PC-9 (cell line): ENCODE measurements at places on chromosomes 1 and 21. TPM values are rescaled to one million over a fixed set of nuclear protein-coding genes. Genes with fewer than 3 reads are reported as not detected.

DNA sequence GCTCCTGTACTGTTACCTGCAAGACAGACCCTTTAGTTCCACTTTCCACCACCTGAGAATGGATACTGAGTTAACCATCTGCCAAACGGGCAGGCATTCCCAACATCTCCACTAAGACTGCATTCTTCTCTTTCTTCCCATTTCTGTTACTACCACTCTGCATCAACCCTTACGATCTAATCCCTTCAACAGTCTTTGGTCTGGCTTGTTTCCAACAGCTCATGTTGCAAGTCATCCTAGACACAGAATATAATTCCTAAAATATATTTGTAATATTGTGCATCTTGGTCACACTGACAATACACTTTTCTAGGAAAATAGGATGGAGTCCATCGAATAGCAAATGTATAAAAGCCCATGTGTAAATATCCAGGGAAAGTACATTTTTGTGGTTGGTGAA, 166.7 kb downstream of the SIPA1L2 start:
- H3K36me3 ChIP-seq, result no peaks in the 10 kb centered on the region
- H3K27ac ChIP-seq, result no peak overlapping the region
- H3K4me1 ChIP-seq, result no peaks in the 10 kb centered on the region
- no peaks in the 10 kb centered on the region for H3K27me3 ChIP-seq
- DNase-seq, result no peak

DNA sequence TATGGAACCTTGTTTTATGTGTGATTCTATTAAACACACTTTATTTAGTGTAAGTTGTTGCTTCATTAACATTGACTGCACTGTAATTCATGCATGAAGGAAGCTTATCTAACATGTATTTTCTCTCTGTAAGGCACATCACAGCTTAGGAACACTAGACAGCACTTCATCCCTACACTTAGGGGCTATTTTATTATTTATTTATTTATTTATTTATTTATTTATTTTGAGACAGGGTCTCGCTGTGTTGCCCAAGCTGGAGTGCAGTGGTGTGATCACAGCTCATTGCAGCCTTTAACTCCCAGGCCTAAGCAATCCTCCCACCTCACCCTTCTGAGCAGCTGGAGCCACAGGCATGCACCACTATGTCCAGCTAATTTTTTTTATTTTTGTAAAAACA, 30.7 kb upstream of the GRHL3 start:
- H3K27me3 ChIP-seq, result no peaks in the 10 kb centered on the region
- peaks cover 45% of the 10 kb centered on the region for H3K4me1 ChIP-seq
- H3K4me3 ChIP-seq, result no peak overlapping the region
- H3K36me3 ChIP-seq, result no peaks in the 10 kb centered on the region
- no peak for DNase-seq

GRCh38 chr1:211932933-211933254, 102.3 kb upstream of the LPGAT1 start:
- no peaks in the 10 kb centered on the region for H3K27me3 ChIP-seq
- peaks cover 27% of the 10 kb centered on the region for H3K4me1 ChIP-seq
- H3K27ac ChIP-seq, result no peak overlapping the region
- no peaks in the 10 kb centered on the region for H3K36me3 ChIP-seq
- no peak for DNase-seq

DNA sequence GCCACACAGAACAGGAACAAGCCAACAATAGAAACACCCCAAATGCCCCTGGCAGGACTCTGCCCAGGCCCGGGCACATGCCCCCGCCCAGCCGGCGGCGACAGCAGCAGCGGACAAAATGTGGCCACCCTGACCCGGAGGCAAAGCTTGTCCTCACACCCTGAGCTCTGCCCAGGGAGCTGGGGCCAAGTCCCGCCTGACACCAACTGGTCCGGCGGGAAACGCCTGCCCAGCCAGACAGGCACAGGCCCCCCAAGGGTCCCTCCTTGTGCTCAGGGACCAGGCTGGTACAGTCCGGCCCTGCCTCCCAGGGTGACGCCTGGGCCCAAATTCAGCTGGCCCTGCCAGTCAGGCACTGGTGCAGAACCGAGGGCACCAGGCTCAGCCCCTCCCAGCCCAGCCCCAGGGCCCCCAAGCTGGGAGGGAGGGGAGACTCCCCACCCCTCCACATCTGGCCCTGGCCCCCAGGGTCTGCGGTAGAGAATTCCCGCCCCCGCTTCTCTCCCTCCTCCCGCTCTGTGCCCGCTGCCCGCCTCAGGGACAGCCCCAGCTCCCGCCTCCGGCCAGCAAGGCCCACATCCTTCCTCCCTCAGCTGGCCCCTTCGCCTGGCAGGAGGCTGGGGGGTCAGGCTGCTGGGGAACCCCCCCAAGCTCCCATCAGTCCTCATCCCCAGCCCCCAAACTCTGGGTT, 2.0 kb downstream of the AHDC1 start:
- no peak overlapping the region for H3K27ac ChIP-seq
- peak; percentile 69 for DNase-seq
- H3K4me3 ChIP-seq, result peak overlapping the region; percentile 56; the same call in 1 of the 2 replicates
- H3K4me1 ChIP-seq, result peaks cover 13% of the 10 kb centered on the region

DNA sequence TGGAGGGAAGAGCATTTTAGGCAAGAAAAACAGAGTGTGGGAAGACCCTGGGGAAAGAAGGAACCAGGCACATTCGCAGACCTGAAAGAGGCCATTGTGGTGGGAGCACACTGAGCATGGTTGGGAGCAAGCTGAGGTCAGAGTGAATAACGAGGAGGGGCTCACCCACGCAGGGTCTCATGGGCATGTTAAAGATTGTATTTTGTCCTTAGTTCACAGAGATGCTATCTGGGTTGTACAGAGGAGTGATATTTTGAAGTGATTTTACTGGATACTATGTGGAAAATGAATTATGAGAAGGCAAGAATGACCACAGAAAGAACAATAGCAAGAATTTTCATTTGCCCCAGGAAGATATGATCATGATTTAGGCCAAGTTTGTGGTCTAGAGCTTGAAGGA, 578.3 kb upstream of the NR5A2 start:
- DNase-seq, result no peak
- H3K27ac ChIP-seq, result no peak overlapping the region
- H3K4me3 ChIP-seq, result no peak overlapping the region

DNA sequence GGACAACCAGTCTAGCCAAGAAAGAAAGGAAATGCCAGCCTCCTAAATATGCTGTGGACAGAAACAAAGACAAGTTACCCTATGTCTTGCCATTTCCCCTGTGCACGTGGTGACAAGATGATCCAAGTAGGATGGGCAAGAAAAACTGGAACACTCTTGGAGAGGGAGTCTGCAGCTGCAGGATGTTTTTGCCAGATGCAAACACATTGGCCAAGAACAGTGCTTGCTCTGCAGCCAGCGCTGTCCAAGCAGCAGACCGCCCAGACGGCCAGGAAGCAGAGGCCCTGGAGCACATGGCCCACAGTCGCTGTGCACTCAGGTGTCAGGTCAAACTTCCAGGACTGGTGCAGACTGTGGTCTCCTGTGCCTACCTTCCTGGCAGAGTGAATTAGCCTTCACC, 189.3 kb downstream of the SLC35F3 start:
- H3K4me3 ChIP-seq, result no peak overlapping the region
- no peaks in the 10 kb centered on the region for H3K36me3 ChIP-seq
- H3K27ac ChIP-seq, result no peak overlapping the region
- H3K4me1 ChIP-seq, result no peaks in the 10 kb centered on the region
- H3K27me3 ChIP-seq, result no peaks in the 10 kb centered on the region
- DNase-seq, result no peak

DNA sequence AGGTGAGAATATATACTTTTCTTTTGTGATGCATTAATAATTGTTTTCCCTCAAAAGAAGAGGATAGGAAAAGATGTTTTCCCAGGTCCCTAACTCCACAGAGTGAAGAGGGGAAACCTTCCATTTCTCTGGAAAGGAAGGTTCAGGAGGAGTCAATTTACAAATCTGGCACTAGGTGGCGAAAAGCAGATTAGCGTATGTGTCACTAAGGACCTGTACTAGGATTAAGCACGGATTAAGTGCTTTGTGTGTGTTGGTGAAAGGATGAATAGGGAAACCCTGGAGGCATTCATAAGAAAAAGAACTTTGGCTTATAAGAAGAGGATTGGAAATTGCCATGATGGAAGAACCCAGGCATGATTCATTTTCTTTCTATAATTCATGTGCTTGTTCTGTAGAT, 410.1 kb upstream of the PLXNA2 start:
- H3K4me1 ChIP-seq, result no peaks in the 10 kb centered on the region
- no peak overlapping the region for H3K4me3 ChIP-seq
- H3K36me3 ChIP-seq, result no peaks in the 10 kb centered on the region
- no peak overlapping the region for H3K27ac ChIP-seq

DNA sequence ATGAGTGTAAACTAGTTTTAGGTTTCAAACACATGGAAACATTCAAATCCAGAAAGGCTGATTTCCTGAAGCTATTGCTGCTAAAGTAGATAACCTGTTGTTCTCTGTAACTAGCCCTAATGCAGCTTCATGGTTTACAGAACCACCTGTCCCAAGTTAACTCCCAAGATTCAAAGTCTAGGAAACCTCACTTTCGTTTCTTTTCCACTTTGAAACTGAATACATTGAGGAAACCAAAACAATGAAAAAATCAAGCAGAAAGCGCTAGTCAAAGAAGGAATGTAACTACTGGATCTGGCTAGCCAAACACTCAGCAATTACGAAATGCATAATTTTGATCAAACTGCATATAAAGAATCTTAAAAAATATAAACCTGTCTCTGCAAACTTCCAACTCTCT, 17.8 kb downstream of the SLC16A1 start:
- no peak for DNase-seq
- peak overlapping the region; percentile 93 for H3K27ac ChIP-seq
- no peak overlapping the region for H3K4me3 ChIP-seq
- peaks cover 36% of the 10 kb centered on the region for H3K4me1 ChIP-seq

ZNF593OS gene
- total RNA-seq, result not detected in 2 replicates

- H3K4me1 ChIP-seq, result no peaks in the 10 kb centered on the region
- no peak for DNase-seq
- H3K27ac ChIP-seq, result no peak overlapping the region
- H3K4me3 ChIP-seq, result no peak overlapping the region
Measured at GRCh38 chr1:242139442-242139841, 140.5 kb upstream of the MAP1LC3C start.

DNA sequence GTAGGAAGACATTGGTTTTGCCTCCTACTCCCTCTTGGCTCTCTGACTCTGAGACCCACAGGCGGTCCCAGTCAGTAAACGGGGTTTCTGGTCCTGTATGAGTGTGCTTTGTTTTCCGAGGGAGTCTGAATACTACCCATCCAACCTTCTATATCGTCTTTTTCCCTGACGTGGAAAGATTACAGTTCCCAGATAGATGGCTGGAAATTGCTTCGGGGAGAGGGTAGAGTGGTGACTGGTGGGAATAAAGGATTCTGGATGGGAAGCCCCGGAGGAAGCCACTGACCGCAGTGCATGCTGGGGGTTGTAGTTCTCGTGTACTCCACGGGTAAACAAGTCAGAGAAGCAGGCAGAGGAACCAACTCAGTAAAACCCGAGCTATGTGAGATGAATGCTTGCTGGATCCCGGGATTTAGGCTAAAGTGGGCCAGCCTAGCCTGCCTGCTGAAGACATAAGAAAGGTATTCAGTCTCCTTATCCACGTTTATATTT, 66.2 kb upstream of the IRF2BP2 start:
- H3K27ac ChIP-seq, result no peak overlapping the region
- no peak overlapping the region for H3K4me3 ChIP-seq
- peaks cover 11% of the 10 kb centered on the region; the same call in 1 of the 2 replicates for H3K4me1 ChIP-seq
- H3K36me3 ChIP-seq, result peaks cover 20% of the 10 kb centered on the region; the same call in 1 of the 2 replicates

SELL gene
- total RNA-seq, result 6.5 and 6.7 TPM in 2 replicates

DNA sequence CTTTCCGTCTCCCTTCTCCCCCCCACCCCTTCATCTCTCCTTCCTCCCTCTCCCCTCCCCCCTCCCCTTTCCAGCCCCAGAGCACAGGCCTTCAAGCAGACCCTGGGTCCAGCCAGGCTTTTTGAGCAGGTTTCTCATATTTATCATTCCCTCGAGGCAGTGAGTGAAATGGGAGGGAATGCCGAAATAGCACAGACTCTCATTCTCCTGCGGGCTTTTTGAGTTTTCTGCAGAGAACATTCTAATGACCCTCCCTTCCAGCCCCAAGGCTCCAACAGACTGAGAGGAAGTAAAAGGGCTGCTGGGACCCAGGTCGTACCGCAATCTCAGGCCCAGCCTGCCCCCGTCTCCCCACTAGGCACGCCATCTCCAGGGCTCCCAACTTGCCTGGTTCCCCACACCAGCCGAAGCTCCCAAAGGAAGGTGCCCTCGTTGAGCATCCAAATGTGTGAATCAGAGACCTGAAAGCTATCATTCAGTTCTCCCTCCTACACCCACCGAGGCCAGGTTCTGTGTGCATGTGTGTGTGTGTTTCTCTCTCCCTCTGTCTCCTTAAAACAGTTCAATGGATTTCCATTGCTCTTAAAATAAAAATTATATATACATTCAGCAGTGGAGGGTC, 22.3 kb downstream of the ACTA1 start:
- no peak for DNase-seq
- H3K27ac ChIP-seq, result no peak overlapping the region
- no peak overlapping the region for H3K4me3 ChIP-seq
- no peaks in the 10 kb centered on the region; the same call in 1 of the 2 replicates for H3K27me3 ChIP-seq
- no peaks in the 10 kb centered on the region for H3K36me3 ChIP-seq

A3GALT2 gene
- total RNA-seq, result not detected in 2 replicates

RNU1-2 gene
- 1,333 and 3,235 TPM in 2 replicates for total RNA-seq

TSPEAR gene
- not detected in 2 replicates for total RNA-seq

EDN2 gene
- 0.43 and 0.48 TPM in 2 replicates for total RNA-seq

- H3K27ac ChIP-seq, result no peak overlapping the region
- no peak overlapping the region for H3K4me3 ChIP-seq
- DNase-seq, result peak; percentile 59
- no peaks in the 10 kb centered on the region for H3K36me3 ChIP-seq
Measured at GRCh38 chr1:114979278-114979891, 50.2 kb upstream of the TSHB start.

GRCh38 chr1:220327106-220327505, 54.9 kb upstream of the RAB3GAP2 start:
- peaks cover 16% of the 10 kb centered on the region for H3K4me1 ChIP-seq
- H3K36me3 ChIP-seq, result no peaks in the 10 kb centered on the region
- H3K4me3 ChIP-seq, result no peak overlapping the region
- H3K27me3 ChIP-seq, result no peaks in the 10 kb centered on the region

GRCh38 chr1:205140113-205140512, 18.3 kb upstream of the RBBP5 start:
- no peak for DNase-seq
- no peak overlapping the region for H3K4me3 ChIP-seq
- H3K4me1 ChIP-seq, result peaks cover 9% of the 10 kb centered on the region
- H3K27me3 ChIP-seq, result no peaks in the 10 kb centered on the region

DNA sequence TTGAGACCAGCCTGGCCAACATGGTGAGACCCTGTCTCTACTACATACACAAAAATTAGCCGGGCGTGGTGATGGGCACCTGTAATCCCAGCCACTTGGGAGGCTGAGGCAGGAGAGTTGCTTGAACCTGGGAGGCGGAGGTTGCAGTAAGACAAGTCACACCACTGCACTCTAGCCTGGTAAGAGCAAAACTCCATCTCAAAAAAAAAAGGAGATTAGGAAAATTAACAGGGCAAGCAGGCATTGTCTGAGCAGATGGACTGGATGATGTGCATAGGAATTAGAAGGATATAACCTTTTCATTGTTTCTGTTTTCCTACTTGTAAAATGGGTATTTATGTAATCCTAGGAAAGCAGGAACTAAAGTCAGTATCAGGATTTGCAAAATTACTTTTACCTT, 15.6 kb downstream of the TARDBP start:
- H3K4me3 ChIP-seq, result no peak overlapping the region
- no peak for DNase-seq
- no peaks in the 10 kb centered on the region for H3K27me3 ChIP-seq
- H3K4me1 ChIP-seq, result no peaks in the 10 kb centered on the region
- no peak overlapping the region for H3K27ac ChIP-seq
- peaks cover 7% of the 10 kb centered on the region; the same call in 1 of the 2 replicates for H3K36me3 ChIP-seq

FABP3 gene
- not detected in 2 replicates for total RNA-seq

GRIK1 gene
- not detected in 2 replicates for total RNA-seq

GRCh38 chr1:39104158-39105060, 78.3 kb downstream of the NDUFS5 start:
- no peaks in the 10 kb centered on the region for H3K27me3 ChIP-seq
- H3K36me3 ChIP-seq, result no peaks in the 10 kb centered on the region
- DNase-seq, result no peak
- peak overlapping the region; percentile 95; the same call in 1 of the 2 replicates for H3K4me3 ChIP-seq
- H3K4me1 ChIP-seq, result peaks cover 49% of the 10 kb centered on the region
- peak overlapping the region; percentile 74 for H3K27ac ChIP-seq
